Right forelimb (tissue), 1 donor: ENCODE measurements at places on chromosomes 4 and X.

DNA sequence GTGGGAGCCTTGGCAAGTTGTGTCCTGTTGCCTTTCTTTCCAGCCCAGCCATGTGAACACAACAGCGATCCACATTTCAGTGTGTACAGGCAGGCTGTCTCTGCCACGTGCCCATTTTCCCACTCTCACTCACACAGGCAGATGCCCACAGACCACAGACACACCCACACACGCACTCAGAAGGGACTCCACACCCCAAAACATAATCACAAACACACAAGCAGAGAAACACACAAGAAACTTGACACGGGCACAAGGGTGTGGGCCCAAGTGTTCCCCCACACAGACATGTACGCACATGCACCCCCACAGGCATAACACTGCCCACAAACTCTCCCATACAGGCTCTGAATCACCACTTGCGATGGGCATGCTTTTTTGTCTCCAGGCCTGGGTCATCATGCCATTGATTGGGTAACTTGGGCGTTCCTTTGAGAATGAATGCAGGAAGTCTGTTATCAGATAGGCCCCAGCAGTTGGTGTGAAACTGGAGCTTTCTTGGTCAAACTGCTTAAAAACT is 84.3 kb downstream of the NBDY start:
- no peak for DNase-seq

- no peak for DNase-seq
Measured at GRCh38 chr4:181643466-181643865, 599.7 kb upstream of the TENM3 start.

GRCh38 chrX:119238557-119238956 is 2.5 kb downstream of the PGRMC1 start:
- no peak for DNase-seq

GRCh38 chr4:985123-985830 is 1.6 kb upstream of the IDUA start:
- DNase-seq: no peak

GRCh38 chr4:46954643-46955042 is 38.7 kb downstream of the GABRA4 start:
- DNase-seq: no peak

DNA sequence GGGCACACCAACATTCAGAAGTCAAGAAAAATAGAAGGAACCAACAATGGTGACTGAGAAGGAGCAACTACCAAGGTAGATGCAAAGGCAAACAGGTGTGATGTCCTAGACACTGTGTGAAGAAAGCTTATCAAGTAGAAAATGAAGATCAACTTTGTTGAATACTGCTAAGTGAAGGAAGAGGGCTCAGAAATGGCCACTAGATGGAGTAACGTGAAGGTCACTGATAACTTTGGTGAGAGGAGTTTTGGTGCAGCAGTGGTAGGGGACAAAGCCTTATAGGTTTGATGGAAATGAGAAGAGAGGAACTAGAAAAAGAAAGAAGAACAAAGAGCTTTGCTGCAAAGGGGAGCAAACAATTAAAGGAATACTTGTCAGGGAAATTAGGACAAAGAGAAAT is 23.5 kb downstream of the OTC start:
- DNase-seq: no peak

GRCh38 chrX:7077241-7078230 is 70.0 kb upstream of the STS start:
- DNase-seq: no peak

DNA sequence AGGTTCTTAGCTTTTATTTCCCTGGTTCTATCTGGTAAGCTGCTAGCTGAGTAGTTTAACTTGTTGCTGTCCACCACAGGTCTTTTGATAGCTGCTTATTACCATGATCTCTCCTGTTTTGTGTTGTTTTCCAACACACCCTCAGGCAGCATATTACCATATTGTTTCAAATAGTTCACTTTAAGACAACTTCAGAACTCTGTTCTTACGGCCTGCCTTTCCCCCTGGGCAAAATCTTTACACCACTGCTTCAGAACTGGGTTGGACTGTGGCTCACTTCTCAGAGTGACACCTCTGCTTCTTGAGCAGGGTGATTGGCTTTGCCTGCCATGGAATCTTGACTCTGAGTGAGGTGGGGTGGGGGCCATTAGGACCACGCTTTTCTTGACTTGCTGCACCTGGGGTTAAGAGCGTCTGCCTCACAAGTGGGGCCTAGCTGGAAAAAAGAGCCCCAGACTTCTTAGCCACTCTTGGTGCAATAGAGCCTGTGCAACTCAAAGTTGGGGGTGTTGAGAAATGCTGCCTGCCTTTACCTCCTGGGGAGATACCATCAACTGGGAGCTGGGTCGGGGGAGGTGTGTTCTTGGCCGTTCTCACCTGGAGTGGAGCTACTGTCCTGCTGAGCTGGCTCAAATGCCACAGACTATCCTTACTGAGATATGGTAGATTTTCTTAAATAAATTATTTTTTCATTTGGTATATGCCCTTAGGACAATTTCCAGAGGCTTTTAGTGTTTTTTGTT is 23.4 kb downstream of the USP9X start:
- DNase-seq: no peak

- no peak for DNase-seq
Measured at GRCh38 chr4:108263057-108263456, 94.3 kb upstream of the LEF1 start.

GRCh38 chrX:68571610-68572311 is 72.9 kb downstream of the YIPF6 start:
- DNase-seq: no peak

GRCh38 chrX:123773258-123773988 is 40.6 kb upstream of the THOC2 start:
- no peak for DNase-seq

DNA sequence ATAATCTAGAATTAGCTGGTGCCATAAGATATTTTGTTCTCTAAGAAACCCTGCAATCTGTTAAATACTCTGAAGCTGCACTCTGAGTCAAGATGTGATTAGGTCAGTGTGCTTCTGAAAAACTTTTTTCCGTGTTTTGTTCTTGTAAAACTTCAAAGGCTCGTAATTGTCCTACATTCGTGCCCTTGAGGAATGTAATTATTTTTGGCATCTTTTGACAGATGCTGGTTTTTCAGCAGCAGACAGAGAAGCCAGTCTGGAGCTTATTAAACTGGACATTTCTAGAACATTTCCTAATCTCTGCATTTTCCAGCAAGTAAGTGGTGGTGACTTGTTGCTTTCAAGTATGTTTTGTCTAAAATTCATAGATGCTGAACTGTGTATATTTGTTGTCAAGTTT is 36.8 kb upstream of the TADA2B start:
- no peak for DNase-seq

DNA sequence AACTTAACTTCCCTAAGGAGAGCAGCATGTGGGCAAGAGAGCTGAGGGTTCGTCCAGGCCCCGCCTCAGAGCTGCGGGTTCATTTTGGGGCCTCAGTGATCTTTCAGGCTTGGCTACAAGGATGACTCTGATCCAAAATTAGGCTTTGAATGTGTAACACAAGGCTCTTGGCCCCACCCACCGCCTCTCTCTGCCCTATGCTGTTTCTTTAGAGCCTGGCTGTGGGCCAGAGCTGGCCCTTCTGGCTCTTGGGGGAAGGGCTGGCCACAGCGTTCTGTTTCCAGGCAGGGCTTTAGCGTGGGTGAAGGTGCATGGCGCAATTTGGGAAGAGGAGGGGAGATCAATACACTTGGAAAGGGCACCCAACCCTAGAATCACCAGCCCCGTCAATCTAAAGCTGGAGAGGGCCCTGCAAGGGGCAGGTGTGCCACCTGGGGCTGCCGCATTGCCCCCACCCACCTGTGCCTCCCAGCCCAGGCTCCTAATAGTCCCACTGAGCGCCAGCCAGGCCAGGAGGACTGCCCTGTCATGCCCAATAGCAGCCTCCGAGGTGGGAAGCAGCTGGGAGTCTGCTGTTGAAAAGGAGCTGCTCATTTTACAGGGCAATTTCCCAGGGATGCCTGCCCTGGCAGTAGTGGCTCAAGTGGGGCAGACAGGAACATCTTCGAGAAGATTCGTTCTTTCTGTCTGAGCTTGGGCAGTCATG is 84.5 kb upstream of the MAML3 start:
- DNase-seq: peak; percentile 73

- no peak for DNase-seq
Measured at GRCh38 chr4:3461515-3462291, 1.4 kb upstream of the DOK7 start.

- DNase-seq: no peak
Measured at GRCh38 chr4:82758701-82759685, 39.6 kb downstream of the SCD5 start.

- DNase-seq: no peak
Measured at GRCh38 chr4:183081116-183081469, 18.0 kb upstream of the WWC2 start.

DNA sequence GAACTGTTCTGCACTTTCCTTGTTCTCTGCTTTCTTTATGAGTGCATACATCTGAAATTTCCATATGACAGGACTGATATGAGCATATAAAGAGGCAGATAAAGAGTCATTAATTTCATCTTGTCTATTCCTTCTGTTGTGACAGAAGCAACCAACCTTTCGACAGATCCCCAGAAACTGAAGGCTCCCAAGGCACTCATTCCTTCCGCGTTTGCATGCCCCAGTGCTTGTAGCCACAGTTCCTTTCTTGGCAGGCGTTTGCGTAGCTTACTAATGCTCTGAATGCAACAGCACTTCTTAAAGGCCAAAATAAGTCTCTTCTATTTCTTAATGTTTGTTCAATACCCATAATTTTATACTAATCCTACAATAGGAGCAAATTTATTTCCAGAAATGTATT is 94.0 kb upstream of the TBL1X start:
- DNase-seq: no peak

DNA sequence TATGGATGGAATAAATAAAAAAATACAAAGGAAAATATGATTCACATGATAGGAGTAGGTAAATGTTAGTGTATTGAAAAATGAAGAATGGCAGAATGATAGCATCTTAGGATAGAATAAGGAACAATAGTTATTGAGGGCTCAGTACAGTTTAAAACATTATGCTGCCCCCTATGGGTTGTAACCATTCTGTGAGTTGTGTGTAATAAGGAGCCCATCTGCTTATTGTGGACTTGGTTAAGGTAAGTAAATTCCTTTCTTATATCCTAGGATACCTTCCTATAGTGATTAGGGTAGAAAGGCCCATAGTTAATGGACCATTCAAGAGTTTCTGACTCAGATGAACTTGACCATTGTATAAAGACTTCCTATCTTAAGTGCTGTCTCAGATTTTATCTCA is 195.8 kb downstream of the PDHA2 start:
- DNase-seq: no peak

GRCh38 chr4:13601848-13602247 is 25.7 kb downstream of the BOD1L1 start:
- DNase-seq: no peak

GRCh38 chr4:5100336-5100735 is 49.1 kb downstream of the STK32B start:
- no peak for DNase-seq

GRCh38 chrX:3738509-3738908 is 25.1 kb upstream of the PRKX start:
- no peak for DNase-seq
